Stimulated activated CD4-positive, alpha-beta T cell treated with anti-CD3 and anti-CD28 coated beads, Interleukin-2, amount 100 ng/mL, for 24 hours (primary cell): ENCODE measurements at places on chromosomes 7 and 10.

GRCh38 chr10:77574438-77574837 is 63.2 kb downstream of the KCNMA1 start:
- DNase-seq, result no peak

DNA sequence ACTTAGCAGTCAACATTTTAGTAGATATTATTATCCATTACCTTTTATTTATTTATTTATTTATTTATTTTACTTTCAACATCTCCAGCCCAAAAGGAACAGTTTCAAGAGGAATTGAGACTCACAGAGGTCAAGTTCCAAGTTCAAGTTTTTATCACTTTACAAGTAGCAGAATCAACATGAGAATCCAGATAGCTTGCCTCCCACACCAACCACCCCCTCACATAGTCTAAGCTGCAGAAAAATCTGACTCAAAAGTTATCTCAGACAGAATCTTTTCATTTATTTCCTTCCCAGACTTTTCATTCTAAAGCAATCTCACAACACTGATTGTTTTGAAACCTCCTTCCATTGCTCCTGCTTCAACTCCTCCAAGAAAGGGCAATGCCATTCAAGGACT is 129.6 kb downstream of the GRM3 start:
- DNase-seq, result no peak

GRCh38 chr7:148809856-148810255 is 74.2 kb downstream of the EZH2 start:
- DNase-seq, result no peak

DNA sequence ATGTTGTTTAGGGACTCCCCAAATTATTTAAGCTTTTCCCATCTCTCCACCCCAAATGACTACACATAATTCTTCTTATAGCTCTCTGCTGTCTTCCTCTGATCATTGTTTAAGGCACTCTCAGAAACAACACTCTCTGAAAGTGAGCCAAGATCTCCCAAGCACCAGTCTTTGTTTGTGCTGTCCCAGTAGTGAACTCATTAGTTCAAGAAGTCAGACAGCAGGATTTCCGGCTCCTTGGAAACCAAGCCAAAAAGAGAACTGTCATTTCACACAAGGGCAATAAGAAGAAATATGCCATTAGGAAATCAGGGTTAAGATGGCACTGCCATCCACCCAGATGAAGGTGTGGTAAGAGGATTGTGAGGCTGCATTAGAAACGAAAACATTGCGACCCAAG is 83.1 kb downstream of the FZD1 start:
- DNase-seq, result no peak
